ENCODE measurements at places on chromosomes 12 and 14. TPM values are rescaled to one million over a fixed set of nuclear protein-coding genes. Genes with fewer than 3 reads are reported as not detected.

Gene C1S
- total RNA-seq = 3.8 TPM

Gene TMEM117
- 3.4 TPM for total RNA-seq

Gene TMPRSS12
- total RNA-seq = not detected

Gene BIN2
- 127 TPM for total RNA-seq

Gene LMNTD1
- total RNA-seq = not detected
